ENCODE measurements at places on chromosomes 5 and 9.

DNA sequence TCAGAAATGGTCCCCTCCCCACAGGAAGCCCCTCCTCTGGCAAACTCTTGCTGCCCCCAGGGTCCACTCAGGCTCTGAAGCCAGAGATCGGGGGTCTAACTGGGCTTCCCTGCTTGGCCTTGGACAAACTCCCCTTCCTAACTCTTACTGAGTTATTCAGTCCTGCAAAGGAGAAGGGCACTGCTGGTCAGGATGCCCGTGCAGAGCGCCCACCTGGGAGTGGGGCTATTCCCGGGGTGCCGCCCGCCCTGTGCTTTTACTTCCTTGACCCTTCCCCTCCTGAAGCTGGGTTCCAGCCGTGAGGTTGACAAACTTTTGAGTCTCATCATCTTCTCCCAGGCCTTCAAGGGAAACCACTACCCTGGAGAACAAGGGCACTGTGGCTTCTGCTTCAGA lies 4.9 kb downstream of the TBC1D9B start:
- DNase-seq: no peak

GRCh38 chr9:37062336-37062735 lies 28.3 kb upstream of the PAX5 start:
- DNase-seq: no peak

DNA sequence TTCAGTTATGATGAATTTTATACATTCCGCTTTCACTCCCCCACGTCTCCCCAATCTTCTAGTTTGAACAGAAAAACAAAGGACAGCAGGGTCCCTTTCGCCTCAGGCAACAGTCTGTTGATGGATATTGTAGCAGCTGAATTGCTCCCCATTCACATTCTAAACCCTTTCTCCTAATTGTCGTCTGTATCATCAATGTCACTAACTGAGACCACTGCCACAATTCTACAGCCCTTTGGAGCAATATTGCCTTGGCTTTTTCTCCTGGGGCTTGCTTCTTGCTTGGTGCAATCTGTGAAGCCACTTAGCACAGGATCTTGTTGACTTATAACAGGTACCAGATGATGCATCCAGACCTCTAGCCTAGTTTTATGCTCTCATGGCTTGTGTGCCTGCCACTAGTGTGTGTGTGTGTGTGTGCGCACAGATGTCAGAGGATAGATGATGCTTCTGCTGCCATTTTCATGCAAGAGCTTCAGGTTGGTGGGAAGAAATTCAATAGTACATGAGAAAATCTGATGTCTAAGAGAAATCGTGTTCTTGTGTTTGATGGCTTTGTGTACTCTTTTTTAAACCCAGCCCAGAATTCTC lies 195.2 kb upstream of the ISL1 start:
- DNase-seq: no peak

DNA sequence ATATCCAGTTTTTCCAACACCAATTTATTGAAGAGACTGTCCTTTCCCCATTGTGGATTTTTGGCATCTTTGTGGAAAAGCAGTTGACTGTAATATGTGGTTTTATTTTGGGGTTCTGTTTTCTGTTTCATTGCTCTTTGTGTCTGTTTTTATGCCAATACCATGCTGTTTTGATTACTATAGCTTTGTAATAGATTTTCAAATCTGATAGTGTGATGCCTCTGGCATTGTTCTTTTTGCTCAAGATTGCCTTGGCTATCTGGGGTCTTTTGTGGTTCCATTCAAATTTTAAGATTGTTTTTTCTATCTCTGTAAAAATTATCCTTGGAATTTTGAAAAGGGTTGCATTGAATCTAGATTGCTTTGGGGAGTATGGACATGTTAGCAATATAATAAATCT lies 99.5 kb downstream of the NDUFAF2 start:
- DNase-seq: no peak

GRCh38 chr5:95057615-95058014 lies 227.3 kb downstream of the MCTP1 start:
- no peak for DNase-seq

DNA sequence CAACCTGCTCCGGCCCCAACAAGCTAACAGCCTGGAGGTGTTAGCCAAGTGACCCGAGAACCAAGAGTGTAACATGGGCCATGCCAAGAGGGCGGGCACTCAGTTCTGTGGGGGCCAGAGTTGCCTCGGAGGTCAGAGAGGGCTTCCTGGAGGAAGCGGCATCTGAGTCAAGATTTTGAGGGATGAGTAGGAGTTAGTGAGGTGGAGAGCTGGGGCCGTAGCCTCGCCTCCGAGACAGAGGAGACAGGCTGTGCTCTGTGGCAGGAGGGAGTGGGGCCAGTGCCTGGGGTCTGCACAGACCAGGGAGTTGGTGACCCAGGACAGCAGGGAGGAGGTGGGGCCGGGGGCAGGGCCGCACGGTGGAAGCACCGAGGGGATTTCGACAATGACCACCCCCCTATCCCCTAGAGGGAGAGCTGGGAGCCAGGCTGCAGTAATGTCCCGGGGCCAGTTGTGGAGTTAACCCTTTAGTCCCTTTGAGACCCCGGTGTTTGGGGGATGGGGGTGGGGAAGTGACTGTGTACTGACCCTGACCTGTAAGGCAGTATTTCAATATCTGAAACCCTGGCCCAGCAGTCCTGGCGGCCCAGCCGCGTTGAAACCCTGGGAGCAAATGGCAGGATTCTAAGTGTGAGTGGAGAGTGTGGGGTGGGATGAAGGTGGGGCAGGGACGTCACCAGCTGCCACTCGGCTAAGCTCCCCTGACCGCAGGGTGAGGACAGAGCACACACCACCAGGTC lies 148.7 kb upstream of the COL5A1 start:
- no peak for DNase-seq

GRCh38 chr5:129135633-129136032 lies 41.1 kb downstream of the ISOC1 start:
- DNase-seq: no peak

- no peak for DNase-seq
Observed at GRCh38 chr5:55022450-55022849, 1.6 kb upstream of the GZMK start.

DNA sequence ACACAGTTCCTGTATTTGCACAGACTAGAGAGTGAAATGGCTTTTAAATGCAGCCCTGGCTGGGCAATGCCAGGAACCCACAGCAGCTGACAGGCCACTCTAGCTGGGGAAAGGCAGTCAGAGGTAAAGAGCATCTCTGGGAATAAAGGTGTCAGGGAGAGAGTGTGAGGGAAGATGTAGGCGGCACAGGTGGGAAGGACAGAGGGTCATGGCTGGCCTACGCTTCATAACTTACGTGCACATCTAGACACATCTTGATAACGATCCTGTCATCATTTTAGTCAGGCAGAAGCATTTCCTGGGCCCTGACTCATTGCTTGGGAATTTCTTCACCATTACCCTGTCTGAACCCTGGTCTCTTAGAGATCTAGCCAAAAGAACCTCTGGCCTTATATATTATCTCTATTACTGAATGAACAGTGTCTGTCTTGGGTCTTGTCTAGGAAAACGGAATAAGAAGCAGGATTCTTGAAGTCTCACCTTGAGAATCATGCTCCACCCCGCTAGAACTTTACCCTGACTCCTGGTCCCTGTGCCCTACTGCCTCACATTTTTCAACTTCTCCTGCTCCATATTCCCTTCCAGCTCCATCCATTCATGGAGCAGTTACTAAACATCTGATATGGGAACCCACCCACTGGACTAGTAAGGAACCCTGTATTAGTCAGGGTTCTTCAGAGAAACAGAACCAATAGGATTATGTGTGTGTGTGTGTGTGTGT lies 106.4 kb upstream of the ELL2 start:
- no peak for DNase-seq

DNA sequence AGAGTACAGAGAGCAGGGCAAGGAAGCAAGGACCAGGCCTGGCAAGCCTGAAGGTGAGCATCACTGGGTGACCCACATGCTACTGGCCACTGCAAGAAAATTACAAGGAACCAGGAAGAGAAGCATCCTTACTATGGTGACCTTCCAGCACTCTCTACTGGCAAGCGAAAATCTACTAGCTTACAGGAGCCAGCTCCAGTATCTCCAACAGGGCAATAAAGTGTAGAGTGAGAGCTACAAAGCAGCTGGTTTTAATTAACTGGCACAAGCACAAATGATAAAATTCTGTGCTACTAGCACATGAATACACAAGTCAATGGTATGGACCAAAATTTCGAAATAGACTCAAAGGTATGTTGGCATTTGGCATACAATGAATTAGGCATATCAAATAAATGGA lies 113.3 kb upstream of the CAST start:
- no peak for DNase-seq

GRCh38 chr9:35091536-35091935 lies 4.9 kb downstream of the PIGO start:
- no peak for DNase-seq

Measured in stimulated activated CD8-positive, alpha-beta memory T cell treated with anti-CD3 and anti-CD28 coated beads, Interleukin-4, amount 100 ng/mL, for 4 hours (primary cell).